ENCODE measurements at places on chromosomes 11 and 22. TPM values are rescaled to one million over a fixed set of nuclear protein-coding genes. Genes with fewer than 3 reads are reported as not detected.

DNA sequence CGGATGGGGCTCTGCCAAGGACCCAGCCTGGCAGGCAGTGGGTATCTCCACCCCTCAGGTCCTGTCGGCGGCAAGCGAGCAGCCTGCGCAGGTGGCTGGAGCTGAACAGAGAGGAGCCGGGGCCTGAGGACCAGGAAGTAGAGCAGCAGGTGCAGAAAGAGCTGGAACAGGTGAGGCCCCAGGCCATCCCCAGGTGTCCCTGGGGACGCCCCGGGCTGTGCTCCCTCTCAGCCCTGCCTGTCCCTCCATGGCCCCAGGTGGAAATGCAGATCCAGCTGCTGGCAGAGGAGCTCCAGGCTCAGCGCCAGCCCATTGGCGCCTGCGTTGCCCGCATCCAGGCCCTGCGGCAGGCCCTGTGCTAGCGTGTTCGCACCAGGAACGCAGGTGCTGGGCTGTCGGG, 44.0 kb downstream of the PISD start:
- H3K27me3 ChIP-seq, result no peaks in the 10 kb centered on the region
- H3K36me3 ChIP-seq, result peaks cover 7% of the 10 kb centered on the region
- H3K4me3 ChIP-seq, result no peak overlapping the region
- H3K4me1 ChIP-seq, result peaks cover 35% of the 10 kb centered on the region
- no peak overlapping the region for H3K27ac ChIP-seq

MIAT gene
- 1.2 TPM for total RNA-seq

AQP11 gene
- 0.69 TPM for total RNA-seq

NPAS4 gene
- total RNA-seq, result 2.9 TPM

SERHL2 gene
- 4.9 TPM for total RNA-seq

DNA sequence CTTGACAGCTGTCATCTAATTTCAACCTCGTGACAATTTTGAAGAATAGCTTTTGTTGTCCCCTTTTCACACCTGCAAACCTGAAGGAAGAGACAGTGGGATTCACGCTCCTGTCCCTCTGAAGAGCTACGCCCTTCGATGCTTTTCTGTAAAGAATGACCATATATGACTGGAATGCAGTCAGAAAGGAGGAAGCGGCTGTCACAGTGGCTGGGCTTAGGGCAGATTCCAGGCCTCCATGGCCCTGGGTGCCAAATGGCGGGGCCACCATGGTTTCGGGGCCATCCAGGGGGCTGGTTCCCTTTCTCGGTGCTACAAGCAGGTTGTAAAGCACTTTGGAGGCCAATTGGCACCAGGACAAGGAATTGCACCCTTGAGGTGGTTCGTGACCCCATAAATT, 22.2 kb upstream of the FGF19 start:
- H3K36me3 ChIP-seq, result no peaks in the 10 kb centered on the region
- H3K27me3 ChIP-seq, result peaks cover 3% of the 10 kb centered on the region
- H3K27ac ChIP-seq, result no peak overlapping the region
- H3K4me3 ChIP-seq, result no peak overlapping the region
- no peaks in the 10 kb centered on the region for H3K4me1 ChIP-seq

DNA sequence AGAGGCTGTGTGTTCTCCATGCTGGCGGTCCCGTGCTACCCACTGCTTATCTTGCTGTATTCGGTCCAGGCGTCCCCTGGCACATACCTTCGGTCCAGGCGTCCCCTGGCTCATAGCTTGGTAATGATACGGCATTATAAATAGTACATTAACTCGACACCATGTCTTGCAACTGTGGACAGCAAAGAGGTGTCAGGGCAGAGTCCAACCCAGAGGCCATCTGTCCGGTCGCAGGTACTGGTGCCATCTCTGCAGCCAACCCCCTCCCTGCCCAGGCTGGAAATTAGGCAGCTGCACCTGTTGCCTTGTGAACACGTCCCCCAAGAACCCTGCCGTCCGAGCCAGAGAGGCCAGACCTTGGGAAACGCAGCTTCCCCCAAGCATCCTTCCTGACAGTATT, 634.3 kb downstream of the BRD1 start:
- no peak overlapping the region for H3K4me3 ChIP-seq
- no peak overlapping the region for H3K27ac ChIP-seq
- DNase-seq, result no peak
- peaks cover 56% of the 10 kb centered on the region for H3K27me3 ChIP-seq
- no peaks in the 10 kb centered on the region for H3K36me3 ChIP-seq

NAT10 gene
- total RNA-seq, result 19.9 TPM

DNA sequence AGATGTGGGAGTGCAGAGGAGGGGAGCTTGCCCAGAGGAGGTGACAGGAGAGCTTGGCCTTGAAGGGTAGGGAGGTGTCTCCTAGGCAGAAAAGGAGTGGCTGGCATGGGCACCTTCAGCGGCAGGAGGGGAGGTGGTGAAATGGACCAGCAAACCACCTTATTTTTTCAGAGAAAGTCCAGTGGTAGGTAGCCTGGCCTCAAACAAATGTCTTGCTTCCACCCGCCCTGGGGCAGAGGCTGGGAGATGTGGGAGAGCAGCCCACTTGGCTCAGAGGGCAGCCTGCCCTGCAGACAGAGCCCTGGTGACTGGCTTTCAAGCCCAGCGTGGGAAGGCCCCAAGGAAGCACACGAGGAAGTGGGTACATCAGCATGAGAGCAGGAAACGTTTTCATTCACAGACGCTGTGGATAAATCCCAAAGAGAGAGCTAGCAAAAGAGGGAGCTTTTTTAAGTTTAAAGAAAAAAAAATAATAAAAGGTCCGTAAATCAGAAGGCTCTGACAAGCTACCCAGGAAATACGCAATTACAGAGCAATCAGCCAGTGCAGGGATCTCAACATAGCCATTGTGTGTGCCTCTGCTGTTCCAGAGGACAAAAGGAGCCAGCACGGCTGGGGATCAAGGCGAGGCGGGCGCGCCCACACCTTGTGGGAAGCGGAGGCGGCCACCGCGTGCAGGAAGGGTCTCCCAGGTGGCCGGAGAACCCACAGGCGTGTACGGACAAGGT, 238.7 kb upstream of the PLET1 start:
- no peak overlapping the region for H3K27ac ChIP-seq
- H3K27me3 ChIP-seq, result no peaks in the 10 kb centered on the region
- H3K36me3 ChIP-seq, result no peaks in the 10 kb centered on the region

- peaks cover 22% of the 10 kb centered on the region for H3K4me1 ChIP-seq
- H3K36me3 ChIP-seq, result no peaks in the 10 kb centered on the region
- H3K27ac ChIP-seq, result no peak overlapping the region
- no peaks in the 10 kb centered on the region for H3K27me3 ChIP-seq
These were observed 104.0 kb downstream of the ARHGAP42 start for GRCh38 chr11:100791103-100791502.

SHISAL1 gene
- 6.6 TPM for total RNA-seq

DNA sequence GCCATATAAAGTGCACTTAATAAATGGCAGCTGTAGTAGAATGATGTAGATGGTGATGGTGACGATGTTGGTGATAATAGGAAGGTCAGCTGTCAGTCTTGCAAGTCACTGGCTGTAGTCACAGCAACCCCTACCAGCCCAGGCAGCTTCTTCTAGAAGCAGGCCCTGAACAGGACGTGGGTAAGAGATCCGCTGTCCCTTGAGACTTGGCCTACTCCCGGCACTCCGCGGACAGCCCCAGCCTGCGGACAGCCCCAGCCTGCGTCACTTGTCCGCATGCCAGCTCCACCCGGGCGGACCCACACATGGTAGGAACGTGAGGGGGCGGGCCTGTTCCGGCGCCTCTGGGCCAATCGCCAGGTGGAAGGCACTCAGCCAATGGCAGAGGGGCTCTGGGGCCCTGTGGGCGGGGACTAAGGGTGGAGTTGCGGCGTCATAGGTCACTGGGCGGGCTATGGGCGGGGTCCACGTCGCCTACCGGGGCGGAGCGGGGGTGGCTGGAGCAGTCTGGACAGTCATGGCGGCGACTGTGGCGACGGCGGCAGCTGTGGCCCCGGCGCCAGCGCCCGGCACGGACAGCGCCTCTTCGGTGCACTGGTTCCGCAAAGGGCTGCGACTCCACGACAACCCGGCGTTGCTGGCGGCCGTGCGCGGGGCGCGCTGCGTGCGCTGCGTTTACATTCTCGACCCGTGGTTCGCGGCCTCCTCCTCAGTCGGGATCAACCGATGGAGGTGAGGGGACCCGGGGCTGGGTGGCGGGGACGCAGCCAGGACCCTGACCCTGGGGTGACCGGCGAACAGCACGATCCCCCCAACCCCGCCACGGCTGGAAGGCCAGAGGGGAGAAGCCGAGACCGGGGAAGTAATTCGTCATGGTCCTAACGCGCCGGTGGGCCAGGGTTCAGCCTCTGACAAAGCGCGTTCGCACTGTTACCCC, at the start of gene CRY2:
TSS of gene CRY2 (plus strand) at position 502 of the 937 bp plus-strand sequence. CDS start at position 518, 16 bp downstream.
- DNase-seq, result peak; percentile 100
- no peaks in the 10 kb centered on the region for H3K36me3 ChIP-seq

DNA sequence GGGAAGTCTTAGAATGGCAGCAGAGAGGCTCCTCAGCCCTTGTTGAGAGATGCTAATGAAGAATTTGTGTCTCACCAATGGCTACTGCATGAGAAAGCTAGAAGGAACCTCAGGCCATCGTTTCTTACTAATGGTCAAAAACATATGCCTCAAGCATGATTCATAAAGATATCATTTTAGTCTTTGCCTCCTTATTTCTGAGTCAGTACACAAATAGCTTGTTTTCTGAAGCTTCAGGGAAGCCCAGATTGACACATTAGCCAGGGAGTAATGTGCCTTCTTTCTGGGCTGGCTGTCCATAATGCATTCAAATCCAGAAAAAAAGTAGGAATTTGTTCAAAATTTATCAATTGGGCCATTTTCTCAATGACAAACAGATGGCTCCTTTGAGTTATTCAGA, 169.4 kb upstream of the ZBED5 start:
- no peaks in the 10 kb centered on the region for H3K4me1 ChIP-seq
- no peaks in the 10 kb centered on the region for H3K36me3 ChIP-seq
- DNase-seq, result no peak
- H3K4me3 ChIP-seq, result no peak overlapping the region
- no peaks in the 10 kb centered on the region for H3K27me3 ChIP-seq

DNA sequence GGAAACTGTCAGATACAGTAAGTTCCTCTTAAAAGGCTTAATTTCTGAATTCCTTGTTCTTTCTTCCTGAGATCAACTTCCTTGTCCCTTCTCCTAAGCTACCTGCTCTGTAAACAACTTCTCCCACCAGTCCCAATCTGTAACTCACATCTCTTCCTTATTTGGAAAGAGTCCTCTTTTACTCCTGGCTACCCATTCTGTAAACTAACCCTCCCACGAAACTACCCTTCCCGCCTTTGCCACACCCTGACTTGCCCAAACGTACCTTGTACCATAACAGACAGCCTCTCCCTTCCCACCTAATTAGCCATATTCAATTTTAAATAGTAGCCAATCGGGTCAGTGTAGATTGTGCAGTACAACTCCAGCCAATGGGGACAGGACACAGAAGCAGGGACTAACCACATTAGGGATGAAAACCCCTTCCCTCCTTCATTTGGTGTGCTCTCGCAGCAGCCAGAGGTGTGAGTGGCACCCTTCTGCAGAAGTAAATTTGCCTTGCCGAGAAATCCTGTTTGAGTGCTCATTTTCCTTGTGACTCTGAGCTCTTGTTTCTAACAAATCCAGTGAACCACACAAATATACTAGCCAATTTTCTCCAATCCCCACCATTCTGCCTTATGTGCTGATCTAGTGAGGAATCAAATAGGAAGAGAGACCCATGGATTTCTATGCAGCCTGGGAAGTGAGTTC, 49.5 kb downstream of the ZNF280B start:
- no peak overlapping the region for H3K4me3 ChIP-seq
- DNase-seq, result no peak
- no peaks in the 10 kb centered on the region for H3K4me1 ChIP-seq
- no peaks in the 10 kb centered on the region for H3K36me3 ChIP-seq

HOATZ gene
- total RNA-seq, result not detected

DNA sequence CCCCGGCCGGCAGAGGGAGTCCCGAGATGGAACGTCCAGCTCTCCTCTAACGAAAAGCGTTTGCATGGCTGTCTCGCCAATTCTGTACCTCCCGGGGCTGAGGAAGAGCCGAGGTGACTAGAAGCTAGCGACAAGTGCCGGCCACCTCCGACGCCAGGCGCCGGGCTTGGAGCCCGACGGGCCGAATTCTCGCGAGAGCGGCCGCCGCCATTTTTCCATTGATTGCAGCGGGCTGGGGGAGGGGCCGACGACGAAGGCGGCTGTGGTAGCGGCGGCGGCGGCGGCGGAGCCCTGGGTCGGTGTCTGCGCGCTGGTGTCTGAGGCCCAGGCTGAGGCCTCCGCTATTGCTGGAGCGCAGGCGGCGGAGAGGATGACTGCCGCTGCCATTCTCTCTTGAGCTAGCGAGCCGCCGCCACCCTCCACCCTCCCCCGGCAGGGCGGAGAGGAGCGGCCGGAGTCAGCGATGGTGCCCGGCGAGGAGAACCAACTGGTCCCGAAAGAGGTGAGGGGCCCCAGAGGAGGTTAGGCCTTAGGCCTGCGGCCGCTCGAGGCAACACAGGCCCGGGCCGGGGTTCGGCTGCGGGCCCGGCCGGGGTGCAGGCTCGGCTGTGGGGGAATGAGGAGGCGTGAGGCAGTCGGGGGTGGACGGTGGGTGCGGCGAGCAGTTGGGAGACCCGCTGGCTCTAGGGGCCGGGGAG, at the start of gene USP47:
TSS of gene USP47 (plus strand) at position 250 of the 698 bp plus-strand sequence. CDS start at position 464, 214 bp downstream.
- H3K36me3 ChIP-seq, result no peaks in the 10 kb centered on the region
- H3K4me3 ChIP-seq, result peak within 1 kb of the TSS; percentile 83
- no peaks in the 10 kb centered on the region for H3K27me3 ChIP-seq
- H3K4me1 ChIP-seq, result peaks cover 37% of the 10 kb centered on the region
- DNase-seq, result peak; percentile 98
- peak within 1 kb of the TSS; percentile 99 for H3K27ac ChIP-seq

MS4A7 gene
- 20.3 TPM for total RNA-seq

OR51E2 gene
- total RNA-seq, result 1.8 TPM

VSIG10L2 gene
- 0.33 TPM for total RNA-seq

- H3K27me3 ChIP-seq, result no peaks in the 10 kb centered on the region
- H3K4me1 ChIP-seq, result no peaks in the 10 kb centered on the region
- no peak for DNase-seq
- H3K36me3 ChIP-seq, result no peaks in the 10 kb centered on the region
- no peak overlapping the region for H3K27ac ChIP-seq
- H3K4me3 ChIP-seq, result no peak overlapping the region
These were observed 123.9 kb downstream of the CTNND1 start for GRCh38 chr11:57885298-57886050.

- no peaks in the 10 kb centered on the region for H3K36me3 ChIP-seq
- no peak overlapping the region for H3K27ac ChIP-seq
- no peaks in the 10 kb centered on the region for H3K27me3 ChIP-seq
- no peaks in the 10 kb centered on the region for H3K4me1 ChIP-seq
- no peak overlapping the region for H3K4me3 ChIP-seq
- no peak for DNase-seq
These were observed 220.5 kb upstream of the B3GAT1 start for GRCh38 chr11:134632347-134633119.

MRGPRX4 gene
- not detected for total RNA-seq

KCNA4 gene
- not detected for total RNA-seq

- no peak for DNase-seq
- H3K27me3 ChIP-seq, result no peaks in the 10 kb centered on the region
- H3K27ac ChIP-seq, result no peak overlapping the region
These were observed 293.2 kb downstream of the ETS1 start for GRCh38 chr11:128294001-128294670.
